ENCODE measurements at places on chromosomes 5 and 9. TPM values are rescaled to one million over a fixed set of nuclear protein-coding genes. Genes with fewer than 3 reads are reported as not detected.
A peak's percentile ranks its signal among the peaks of the same experiment; 100 is the strongest.

DNA sequence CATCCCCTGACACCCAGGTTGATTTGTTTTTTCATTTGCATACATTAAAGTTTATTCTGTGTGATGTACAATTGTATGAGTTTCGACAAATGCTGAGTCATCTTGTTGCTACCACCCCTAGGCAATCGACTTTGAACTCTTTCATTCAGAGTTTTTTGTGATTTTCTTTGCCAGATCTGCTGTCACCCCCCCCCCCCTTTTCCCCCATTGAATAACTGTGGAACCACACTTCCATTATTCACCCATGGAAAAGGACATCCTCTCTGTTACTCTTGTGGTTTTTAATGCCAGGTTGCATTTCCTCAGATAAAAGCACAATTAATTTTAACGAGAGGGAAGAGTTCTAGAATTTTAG lies 13.7 kb upstream of the FAM120AOS start:
- H3K36me3 ChIP-seq = peaks cover 18% of the 10 kb centered on the region
- H3K4me3 ChIP-seq = peak overlapping the region; percentile 49
- peak overlapping the region; percentile 78 for H3K27ac ChIP-seq
- peaks cover 50% of the 10 kb centered on the region for H3K4me1 ChIP-seq
- no peaks in the 10 kb centered on the region for H3K27me3 ChIP-seq

GRCh38 chr5:168317521-168318147 lies 26.2 kb downstream of the WWC1 start:
- DNase-seq = peak; percentile 93
- peak overlapping the region; percentile 20 for H3K27ac ChIP-seq
- H3K4me1 ChIP-seq = peaks cover 38% of the 10 kb centered on the region
- no peak overlapping the region for H3K4me3 ChIP-seq
- H3K36me3 ChIP-seq = no peaks in the 10 kb centered on the region

GRCh38 chr5:66967102-66967501 lies 229.5 kb downstream of the CD180 start:
- H3K27me3 ChIP-seq = no peaks in the 10 kb centered on the region
- no peaks in the 10 kb centered on the region for H3K4me1 ChIP-seq

GRCh38 chr5:40442346-40442745 lies 237.4 kb upstream of the PTGER4 start:
- H3K36me3 ChIP-seq = no peaks in the 10 kb centered on the region
- no peaks in the 10 kb centered on the region for H3K27me3 ChIP-seq
- peaks cover 4% of the 10 kb centered on the region for H3K4me1 ChIP-seq
- H3K27ac ChIP-seq = no peak overlapping the region
- DNase-seq = no peak
- H3K4me3 ChIP-seq = no peak overlapping the region

GRCh38 chr9:131278702-131279111 lies 2.4 kb upstream of the FAM78A start:
- no peak overlapping the region for H3K27ac ChIP-seq
- H3K36me3 ChIP-seq = no peaks in the 10 kb centered on the region
- no peaks in the 10 kb centered on the region for H3K4me1 ChIP-seq
- no peak for DNase-seq

The DNAI1 gene
- not detected for total RNA-seq

- no peaks in the 10 kb centered on the region for H3K36me3 ChIP-seq
- DNase-seq = peak; percentile 30
- H3K4me3 ChIP-seq = no peak overlapping the region
- H3K27me3 ChIP-seq = peaks cover 57% of the 10 kb centered on the region
These were observed 3.4 kb downstream of the BTNL9 start for GRCh38 chr5:181043285-181044092.

DNA sequence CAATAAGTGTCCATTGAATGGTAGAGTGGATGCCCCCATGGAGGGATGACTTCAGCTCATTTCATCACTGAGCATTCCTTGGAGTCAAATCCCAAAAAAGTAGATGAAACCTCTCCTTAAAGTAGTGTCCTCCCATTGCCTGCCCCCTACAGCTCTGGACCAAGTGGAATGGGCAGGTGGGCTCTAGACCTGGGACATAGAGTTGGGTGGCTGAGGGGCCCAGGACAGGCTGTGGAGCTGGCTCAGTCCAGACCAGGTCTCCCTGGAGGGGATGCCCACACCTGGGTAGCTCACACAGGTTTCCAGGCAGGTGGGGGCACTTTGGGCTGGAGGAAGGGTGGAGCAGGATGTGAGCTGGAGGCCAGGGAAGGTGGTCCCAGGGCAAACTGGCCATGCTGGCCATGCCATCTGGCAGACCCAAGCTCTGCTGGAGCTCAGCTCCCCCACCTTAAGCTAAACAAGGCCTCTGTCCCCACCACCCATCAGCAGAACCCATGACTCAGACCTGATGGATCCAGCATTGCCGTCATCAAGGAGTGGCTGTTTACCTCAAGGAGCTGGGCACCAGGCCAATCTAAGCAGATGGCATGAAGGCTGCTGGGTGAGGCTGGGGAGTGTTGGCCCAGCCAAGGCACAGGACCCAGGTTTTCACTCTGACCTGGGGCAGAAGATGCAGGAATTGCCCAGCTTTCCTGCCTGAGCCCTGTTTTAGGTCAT lies 6.2 kb upstream of the SPINK4 start:
- H3K4me1 ChIP-seq = peaks cover 71% of the 10 kb centered on the region
- no peaks in the 10 kb centered on the region for H3K27me3 ChIP-seq
- H3K4me3 ChIP-seq = peak overlapping the region; percentile 2

- no peaks in the 10 kb centered on the region for H3K27me3 ChIP-seq
- no peak overlapping the region for H3K27ac ChIP-seq
- H3K4me3 ChIP-seq = no peak overlapping the region
- H3K4me1 ChIP-seq = peaks cover 25% of the 10 kb centered on the region
These were observed 476.3 kb downstream of the RAB3C start for GRCh38 chr5:59058969-59059687.

DNA sequence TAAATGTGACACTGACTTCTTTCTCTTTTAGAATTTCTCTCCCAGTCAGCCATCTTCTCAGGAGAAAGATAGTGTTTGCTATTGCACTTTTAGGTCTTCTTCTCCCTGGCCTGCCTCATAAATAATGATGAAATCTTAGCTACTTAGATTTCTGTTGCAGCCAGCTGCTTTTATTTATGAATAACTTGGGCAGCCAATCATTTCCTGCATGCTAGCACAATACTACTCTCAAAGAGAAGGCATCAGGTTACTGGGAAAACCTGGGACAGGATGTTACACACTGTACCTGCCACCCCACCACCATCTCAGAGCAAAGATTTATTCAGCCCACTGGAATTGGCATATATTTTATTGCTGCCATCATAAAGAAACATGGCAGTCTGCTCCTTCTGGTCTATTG lies 266.6 kb downstream of the PRELID2 start:
- DNase-seq = peak; percentile 52
- no peak overlapping the region for H3K4me3 ChIP-seq
- no peaks in the 10 kb centered on the region for H3K27me3 ChIP-seq
- H3K27ac ChIP-seq = no peak overlapping the region

The CSF2 gene
- total RNA-seq = not detected

- peaks cover 5% of the 10 kb centered on the region for H3K4me1 ChIP-seq
- H3K27me3 ChIP-seq = no peaks in the 10 kb centered on the region
- no peaks in the 10 kb centered on the region for H3K36me3 ChIP-seq
- DNase-seq = peak; percentile 83
These were observed 482.9 kb downstream of the AGTPBP1 start for GRCh38 chr9:85258823-85259370.

- H3K36me3 ChIP-seq = no peaks in the 10 kb centered on the region
- no peak overlapping the region for H3K27ac ChIP-seq
- H3K4me1 ChIP-seq = peaks cover 19% of the 10 kb centered on the region
- no peak overlapping the region for H3K4me3 ChIP-seq
These were observed 303.6 kb upstream of the MSX2 start for GRCh38 chr5:174420651-174421407.

DNA sequence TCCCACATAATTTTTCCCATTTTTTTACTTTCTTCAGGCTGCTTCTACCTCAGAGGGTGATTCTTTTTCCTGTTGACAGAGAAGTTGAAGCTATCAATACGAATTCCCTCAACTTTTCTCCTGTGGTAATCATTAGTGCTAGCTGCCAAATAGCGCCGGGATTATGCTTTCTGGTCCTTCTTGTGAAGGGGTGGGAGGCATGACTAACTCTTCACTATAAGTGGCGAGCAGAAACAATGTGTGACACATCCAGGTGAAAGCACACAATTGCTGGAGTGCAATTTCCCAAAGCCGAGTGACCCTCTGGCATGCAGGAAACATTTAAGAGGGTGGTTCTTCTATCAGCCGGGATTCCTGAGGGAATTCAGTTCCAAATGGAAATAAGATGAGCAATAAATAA lies 56.0 kb downstream of the TRPC7 start:
- H3K27me3 ChIP-seq = peaks cover 30% of the 10 kb centered on the region
- no peak overlapping the region for H3K4me3 ChIP-seq
- no peak overlapping the region for H3K27ac ChIP-seq
- no peaks in the 10 kb centered on the region for H3K4me1 ChIP-seq
- DNase-seq = peak; percentile 17
- H3K36me3 ChIP-seq = no peaks in the 10 kb centered on the region

The PDE6A gene
- total RNA-seq = 0.22 TPM

- H3K36me3 ChIP-seq = no peaks in the 10 kb centered on the region
- H3K4me1 ChIP-seq = no peaks in the 10 kb centered on the region
- no peak for DNase-seq
These were observed 174.9 kb upstream of the ADCY2 start for GRCh38 chr5:7221041-7221440.

Data from MCF 10A (cell line).